ENCODE measurements at places on chromosomes 11 and 22. TPM values are rescaled to one million over a fixed set of nuclear protein-coding genes. Genes with fewer than 3 reads are reported as not detected.

- DNase-seq, result no peak
Measured at GRCh38 chr11:59611570-59612565, 3.7 kb downstream of the OSBP start.

DNA sequence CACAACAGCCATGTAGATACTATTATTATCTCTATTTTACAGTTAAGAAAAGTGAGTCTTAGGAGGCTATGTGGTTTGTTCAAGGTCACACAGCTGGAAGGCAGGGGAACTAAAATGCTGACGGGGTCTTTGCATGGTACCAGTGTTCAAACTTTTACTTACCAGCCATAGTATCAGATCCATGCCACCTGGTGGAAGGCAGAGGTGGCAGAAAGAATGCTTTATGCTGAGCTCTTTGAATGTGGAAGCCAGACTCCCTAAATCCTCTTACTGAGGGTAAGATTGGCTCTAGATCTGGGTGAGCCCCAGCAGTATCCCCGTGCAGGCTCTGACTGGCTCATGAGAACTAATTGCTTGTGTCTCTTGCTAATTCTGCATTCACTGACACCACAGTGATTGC is 54.3 kb upstream of the NAV2 start:
- no peak for DNase-seq

OR2AG2 gene
- 0.11 TPM for total RNA-seq

TMEM86A gene
- total RNA-seq, result 6.6 TPM

- DNase-seq, result peak; percentile 13
Measured at GRCh38 chr22:49202226-49202625, 625.4 kb downstream of the BRD1 start.

All from mesothelial cell of epicardium (in vitro differentiated cells).